Central memory CD4-positive, alpha-beta T cell (primary cell): ENCODE measurements at places on chromosomes 2 and 18.

DNA sequence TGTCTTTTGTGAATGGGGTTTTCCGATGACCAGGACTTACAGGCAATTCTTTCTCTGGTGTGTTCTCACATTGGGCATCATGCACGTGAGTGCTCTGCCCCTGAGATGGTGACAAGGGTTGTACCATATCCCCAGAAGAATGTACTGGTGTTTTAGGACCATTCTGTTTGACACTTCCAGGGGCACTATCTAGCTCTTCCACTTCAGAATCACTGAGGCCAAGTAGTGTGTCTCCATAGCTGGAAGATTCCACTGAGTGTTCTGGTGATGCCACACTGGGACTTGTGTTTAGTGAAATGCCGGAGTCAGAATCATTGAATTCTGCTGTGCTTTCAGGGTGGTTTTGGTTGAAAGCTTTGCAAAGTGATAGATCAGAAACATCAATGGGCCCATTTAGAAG is 18.7 kb downstream of the HNRNPA3 start:
- DNase-seq, result no peak

DNA sequence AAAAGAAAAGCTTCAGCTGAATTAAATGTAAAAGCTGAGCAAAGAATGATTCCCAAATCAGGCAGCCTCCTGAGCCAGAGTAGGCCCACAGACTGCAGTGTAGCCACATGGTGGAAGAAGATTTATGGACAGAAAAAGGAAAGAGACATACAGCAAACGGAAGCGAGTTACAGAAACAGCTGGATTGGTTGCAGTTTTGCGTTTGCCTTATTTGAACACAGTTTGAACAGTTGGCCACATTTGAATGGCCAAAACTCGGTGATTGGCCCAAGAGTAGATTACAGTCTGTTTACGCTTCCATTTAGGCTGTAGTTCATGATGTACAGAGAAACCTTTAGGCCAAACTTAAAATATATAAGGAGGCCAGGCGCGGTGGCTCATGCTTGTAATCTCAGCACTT is 35.1 kb downstream of the SH2D6 start:
- DNase-seq, result no peak

DNA sequence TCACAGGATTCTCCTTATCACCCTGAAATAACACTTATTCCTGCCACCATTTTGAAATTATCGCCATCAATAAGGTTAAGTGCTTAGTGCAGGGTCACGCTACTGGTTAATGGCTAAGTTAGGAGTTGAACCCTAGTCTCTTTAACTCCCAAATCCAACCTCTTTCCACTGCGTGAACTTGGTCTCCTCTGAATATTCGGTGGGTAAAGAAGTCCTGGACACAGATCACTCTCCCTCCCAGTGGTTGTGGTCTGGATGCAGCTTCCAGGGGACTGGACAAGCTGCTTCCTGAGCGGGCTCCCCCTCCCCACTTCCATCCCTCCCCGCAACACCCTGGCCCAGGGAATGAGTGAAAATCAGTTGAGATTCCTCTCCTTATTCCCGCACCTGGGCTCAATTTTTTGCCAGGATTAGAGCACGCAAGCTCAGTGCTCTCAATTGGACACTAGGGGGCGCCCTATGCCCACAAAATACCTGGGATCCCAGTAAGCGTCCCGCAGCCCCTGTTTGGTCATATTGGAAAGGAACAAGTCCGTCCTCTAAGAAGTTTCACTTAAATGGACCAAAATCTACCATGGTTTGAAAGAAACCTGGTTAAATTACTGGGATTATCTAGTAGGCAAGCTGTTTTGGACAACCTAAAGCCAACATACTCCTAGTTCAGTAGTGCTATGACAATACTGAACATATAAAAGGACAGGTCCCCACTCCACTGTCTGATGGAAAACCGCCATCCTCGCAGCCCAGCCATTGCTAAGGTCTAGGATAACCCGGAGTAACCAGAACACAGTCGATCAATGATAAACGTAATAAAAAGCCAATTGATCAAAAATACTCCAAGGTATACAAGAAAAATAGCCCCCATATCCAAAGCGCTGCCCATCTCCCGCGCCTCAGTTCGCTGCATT is 40.4 kb downstream of the DHRS9 start:
- DNase-seq, result peak; percentile 67

DNA sequence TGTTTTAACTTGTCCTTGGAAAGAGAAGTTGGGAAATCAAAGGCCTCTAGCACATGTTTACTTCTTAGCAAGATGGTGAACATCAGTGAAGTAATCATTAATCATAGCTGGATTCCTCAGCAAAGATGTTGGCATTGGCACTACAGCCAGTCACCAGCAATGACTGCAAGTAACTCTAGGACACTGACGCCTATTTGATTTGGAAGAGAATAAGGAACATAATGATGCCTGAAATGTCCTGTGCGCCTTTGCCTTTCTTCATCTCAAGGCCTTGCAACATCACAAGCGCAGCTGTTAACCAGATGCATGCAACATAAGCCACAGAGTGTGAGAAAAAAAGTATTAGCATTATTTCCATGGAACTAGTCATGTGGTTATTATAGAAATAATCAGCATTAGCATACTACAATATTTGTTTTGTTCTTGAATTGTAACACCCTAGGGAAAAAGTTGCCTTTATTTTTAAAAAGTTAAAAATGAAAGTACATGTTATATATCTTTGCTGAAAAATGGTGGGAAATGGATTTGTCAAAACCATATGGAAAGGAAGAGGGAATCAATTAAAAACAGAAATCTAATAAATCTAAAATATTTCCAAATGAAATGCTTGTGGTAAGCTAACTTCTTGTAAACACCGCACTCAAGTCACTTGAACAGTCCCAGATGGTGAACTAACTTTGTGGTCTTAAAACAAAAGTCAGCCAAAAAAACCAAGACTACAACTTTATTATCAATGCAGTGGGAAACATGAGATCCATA is 55.6 kb downstream of the THADA start:
- no peak for DNase-seq

- no peak for DNase-seq
These were observed 45.3 kb downstream of the PIKFYVE start for GRCh38 chr2:208311321-208311720.

- no peak for DNase-seq
These were observed 119.5 kb downstream of the COL6A3 start for GRCh38 chr2:237294460-237294859.

- no peak for DNase-seq
These were observed 86.0 kb downstream of the FMNL2 start for GRCh38 chr2:152420936-152421335.

GRCh38 chr2:12923907-12924610 is 207.3 kb downstream of the TRIB2 start:
- no peak for DNase-seq
